ENCODE measurements at places on chromosomes 11 and 22.

- DNase-seq, result no peak
Measured at GRCh38 chr11:114912826-114913225, 234.5 kb downstream of the NXPE2 start.

DNA sequence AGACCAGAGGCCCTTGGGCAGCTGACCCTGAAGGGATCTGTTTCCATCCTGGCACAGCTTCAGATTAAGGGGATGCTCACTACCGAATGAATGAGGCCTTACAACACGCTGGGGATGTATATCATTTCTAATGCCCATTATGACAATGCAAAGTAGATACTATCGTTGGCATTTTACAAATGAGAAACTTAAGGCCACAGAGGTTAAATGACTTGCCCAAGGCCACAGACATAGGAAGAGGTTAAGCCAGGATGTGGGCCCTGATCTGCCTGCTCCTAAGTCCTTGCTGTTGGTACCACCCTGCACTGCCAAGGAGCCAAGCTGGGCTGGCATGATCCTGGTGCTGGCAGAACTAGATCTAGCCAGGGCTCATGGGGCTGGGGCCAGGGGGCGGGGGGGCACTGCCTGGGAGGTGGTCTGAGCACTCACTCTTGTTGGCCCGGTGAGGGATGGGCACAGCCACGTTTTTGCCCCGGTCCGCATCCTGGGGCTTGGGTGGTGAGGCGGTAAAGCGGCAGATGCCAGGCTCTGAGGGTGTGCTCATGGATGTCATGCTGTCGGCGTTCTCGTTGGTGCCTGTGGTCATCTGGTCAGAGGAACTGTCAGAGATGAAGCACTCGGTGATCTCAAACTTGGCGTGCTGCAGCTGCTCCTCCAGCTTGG is 102.8 kb downstream of the CEP164 start:
- no peak for DNase-seq

DNA sequence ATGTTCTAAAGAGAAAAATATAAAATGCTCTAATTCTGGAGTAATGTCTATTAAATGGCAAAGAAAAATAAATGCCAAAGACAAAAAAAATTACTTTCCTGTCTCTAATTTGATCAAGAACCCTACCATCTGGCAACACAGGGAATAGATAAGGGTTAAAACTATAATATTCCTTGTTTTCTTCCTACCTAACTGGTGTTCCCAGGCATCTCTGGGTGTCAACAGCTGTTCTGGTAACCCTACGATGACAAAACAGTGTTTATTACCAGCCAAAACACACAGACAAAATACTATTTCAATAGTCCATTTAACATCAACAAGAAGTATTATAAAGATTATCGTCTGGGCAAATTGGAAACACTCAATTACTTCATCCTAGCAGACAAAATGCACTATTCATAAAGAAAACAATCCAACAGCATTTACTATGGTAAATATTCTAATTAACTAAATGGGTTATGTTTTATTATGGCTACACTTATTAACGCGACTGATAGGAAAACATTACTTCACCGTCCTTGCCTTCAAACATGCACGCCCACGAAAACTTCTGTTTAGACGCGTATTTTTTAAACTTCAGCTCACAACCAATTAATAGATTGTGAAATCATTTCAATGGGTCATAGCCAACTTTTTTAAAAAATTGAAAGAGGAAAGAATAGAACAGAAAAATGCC is 50.6 kb downstream of the LGR4 start:
- DNase-seq, result no peak

DNA sequence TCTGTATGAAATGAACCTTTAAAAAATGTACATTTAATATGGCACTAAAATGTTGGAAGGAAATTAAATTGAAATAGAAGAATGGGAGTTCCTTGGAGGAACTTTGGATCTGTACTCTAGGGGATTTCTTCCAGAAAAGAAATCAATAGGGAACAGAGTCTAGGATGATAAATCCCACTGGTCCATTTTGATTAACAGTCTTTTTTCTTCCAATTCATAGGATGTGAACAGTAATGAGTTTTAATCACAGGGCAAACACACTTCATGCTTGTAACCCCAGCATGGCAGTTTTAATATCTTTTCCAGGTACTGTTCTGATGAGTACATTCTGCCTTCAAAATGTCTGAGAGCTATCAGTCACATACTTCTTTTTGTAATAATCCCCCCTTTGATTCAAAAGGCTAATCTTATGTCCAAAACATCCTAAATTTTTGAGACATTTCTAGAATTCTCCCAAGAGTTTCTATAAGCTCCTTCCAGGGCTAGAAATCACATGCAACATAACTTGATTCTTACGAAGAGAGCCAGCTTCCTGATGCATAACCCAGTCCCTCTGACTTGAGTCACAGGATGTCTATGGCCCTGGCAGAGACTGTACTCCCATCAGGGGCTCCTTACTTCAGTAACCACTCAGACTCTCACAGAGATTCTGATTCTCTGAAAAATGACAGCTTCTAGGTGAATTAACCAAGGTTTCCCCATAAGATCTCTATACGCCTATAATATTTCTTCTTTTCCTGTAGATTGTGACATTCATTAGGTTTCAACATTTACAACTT is 112.9 kb downstream of the SLC36A4 start:
- no peak for DNase-seq

DNA sequence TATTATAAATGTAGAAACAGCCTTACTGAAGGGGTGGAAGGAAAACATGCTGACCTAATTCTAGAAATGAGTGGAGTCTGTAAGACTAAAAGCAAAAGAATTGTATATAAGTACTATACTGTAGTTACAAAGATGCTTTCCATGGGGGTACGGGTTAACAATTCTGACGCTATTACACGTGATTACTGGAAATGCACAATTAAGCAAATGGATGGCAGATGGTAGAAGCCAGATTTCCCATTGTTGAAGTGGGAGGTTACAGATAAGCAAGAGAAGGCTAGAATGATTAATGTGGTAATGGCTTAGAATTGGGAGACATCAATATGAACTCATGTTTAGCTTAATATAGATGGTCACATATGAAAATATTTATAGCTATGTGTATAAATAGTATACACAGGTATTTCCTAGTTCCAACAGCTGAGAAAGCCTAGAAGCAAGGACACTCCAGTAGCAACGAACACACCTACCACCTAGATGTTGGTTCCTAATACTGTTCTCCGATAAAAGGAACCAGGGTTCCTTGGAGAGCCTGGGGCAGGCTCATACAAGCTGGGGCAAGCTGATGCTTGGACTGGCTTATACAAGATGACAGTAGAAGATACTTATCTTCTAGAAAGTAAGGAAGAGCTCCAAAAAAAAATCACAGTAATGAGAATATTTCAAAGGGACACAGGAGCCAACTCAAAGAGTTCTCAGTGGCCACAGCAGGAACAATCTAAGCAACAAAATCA is 13.5 kb downstream of the SMC1B start:
- DNase-seq, result peak; percentile 51

GRCh38 chr11:122253589-122254231 is 137.7 kb upstream of the BLID start:
- no peak for DNase-seq

GRCh38 chr11:96061730-96062129 is 137.8 kb upstream of the MTMR2 start:
- no peak for DNase-seq
